ENCODE measurements at places on chromosomes 5 and 9. TPM values are rescaled to one million over a fixed set of nuclear protein-coding genes. Genes with fewer than 3 reads are reported as not detected.

DNA sequence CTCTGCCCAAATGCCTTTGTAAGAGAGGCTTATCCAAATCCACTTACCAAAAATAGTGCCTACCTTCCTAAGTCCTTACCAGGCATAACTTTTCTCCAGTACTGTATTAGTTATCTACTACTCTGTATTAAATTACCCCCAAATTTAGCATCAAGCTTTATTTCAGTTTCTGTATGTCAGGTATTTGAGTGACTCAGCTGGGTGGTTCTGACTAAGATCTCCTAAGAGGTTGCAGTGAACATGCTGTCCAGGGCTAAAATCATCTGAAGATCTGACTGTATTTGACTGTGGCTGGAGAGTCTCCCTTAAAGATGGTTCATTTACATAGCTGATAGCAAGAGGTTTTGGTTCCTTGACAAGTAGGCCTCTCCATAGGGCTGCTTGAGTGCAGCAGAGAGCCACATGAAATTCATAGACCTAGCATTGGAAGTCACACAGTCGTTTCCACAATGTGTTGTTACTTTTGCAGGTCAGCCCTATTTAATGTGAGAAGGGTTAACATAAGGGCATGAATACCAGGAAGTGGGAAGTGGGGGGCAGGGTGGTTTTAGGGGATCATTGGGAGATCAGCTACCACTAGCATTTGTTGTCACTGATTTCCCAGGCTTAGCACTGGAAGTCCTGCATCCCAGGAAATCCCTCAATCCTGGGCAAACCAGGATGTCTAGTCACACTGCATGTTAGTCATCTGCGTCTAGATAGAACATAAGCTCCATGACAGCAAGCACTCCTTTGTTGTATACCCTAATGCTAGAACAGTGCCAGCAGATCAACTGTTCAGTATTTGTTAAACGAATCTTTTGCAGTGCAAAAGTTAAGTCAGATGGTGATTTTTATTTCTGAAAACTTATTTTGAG lies 2.0 kb upstream of the ZNF622 start:
- H3K27me3 ChIP-seq, result no peaks in the 10 kb centered on the region
- H3K27ac ChIP-seq, result no peak overlapping the region
- DNase-seq, result no peak
- H3K4me1 ChIP-seq, result peaks cover 20% of the 10 kb centered on the region

GRCh38 chr5:60651872-60652620 lies 47.9 kb downstream of the DEPDC1B start:
- H3K4me1 ChIP-seq, result no peaks in the 10 kb centered on the region
- no peaks in the 10 kb centered on the region for H3K27me3 ChIP-seq
- no peak overlapping the region for H3K4me3 ChIP-seq

- DNase-seq, result no peak
- H3K4me3 ChIP-seq, result no peak overlapping the region
- no peaks in the 10 kb centered on the region for H3K27me3 ChIP-seq
- H3K27ac ChIP-seq, result no peak overlapping the region
- no peaks in the 10 kb centered on the region for H3K36me3 ChIP-seq
- H3K4me1 ChIP-seq, result no peaks in the 10 kb centered on the region
Measured at GRCh38 chr5:7638456-7638855, 212.5 kb downstream of the CFAP90 start.

DNA sequence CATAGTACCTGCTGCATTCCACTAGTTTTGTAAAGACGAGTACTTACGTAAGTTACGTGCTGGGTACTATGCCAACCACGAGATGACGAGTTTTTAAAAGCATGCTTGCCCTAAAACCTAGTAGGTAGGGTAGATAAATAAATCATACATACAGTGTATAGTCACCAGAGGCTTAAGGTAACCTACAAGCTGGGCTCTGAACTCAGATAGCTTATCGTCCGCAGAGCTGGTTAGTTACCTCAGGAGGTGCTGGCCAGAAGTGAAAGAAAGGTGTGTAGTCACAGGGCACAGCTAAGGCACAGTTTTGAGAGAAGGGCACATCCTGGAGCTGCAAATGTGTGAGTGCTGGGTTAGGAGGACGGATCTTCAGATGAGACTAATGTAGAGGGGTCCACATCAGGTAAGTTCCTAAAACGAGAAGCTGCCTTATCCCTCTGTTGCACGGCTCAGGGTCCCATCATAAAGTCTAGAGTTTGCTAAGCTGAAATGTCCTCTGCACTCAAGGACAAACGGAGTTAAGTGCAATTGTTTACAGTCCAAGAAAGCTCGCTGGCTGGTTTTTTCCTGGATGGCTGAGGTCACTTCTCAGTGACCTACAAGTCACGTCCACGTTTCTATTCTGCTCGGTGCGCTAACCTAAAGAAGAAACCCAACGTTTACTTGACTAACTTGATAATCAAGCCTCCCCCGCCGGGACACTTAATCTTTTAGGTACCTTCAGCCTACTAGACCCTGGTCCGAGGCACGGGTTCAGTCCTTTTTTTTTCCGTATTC lies 1.1 kb upstream of the SNX24 start:
- DNase-seq, result no peak
- H3K4me3 ChIP-seq, result peak overlapping the region; percentile 98
- peak overlapping the region; percentile 91 for H3K27ac ChIP-seq

FAM163B gene
- total RNA-seq, result not detected

DNA sequence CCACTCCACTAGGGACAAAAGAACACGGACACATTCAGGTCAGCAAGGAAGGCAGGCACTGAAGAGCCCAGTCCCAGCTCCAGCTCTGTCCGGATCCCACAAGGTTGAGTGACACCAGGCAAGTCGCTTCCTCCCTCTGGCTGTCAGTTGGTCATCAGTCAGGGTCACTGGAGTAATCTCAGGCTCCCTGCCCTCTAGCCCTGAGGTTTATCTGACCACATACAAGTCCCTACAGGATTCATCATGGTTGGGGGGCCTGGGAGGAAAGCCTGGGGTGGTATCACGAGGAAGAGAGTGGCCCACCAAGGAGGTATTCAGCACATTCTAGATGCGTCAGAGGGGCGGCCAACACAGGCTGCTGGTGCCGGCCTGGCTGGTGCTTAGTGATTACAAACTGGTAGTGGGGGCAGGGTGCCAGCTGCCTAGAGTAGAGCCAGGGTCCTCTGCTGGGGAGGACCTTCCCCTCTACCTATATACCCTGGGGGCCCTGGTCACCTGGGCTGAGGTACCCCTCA lies 81.5 kb downstream of the SHB start:
- H3K4me3 ChIP-seq, result no peak overlapping the region
- no peaks in the 10 kb centered on the region for H3K27me3 ChIP-seq
- no peak overlapping the region for H3K27ac ChIP-seq
- no peaks in the 10 kb centered on the region for H3K4me1 ChIP-seq

DNA sequence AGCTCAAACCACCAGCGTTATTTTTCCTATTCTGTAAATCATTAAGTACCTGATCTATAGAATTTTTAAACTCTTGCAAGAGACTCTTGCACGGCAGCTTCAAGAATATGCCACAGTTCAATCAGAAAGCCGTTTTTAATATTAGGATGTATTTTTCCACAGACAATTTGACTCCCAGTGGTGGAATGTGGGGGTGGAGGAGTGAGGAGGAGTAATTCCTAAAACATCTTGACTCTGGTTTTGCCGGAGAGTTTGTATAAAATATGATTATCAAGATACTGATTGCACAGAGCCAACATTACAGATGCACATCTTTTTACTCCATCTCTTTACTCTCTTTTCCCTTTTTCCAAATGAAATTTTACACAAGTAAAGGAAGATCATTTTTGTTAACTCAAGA lies 288.3 kb downstream of the ENC1 start:
- no peaks in the 10 kb centered on the region for H3K36me3 ChIP-seq
- no peak overlapping the region for H3K27ac ChIP-seq
- no peak overlapping the region for H3K4me3 ChIP-seq

NUTM2G gene
- not detected for total RNA-seq

PTPDC1 gene
- 12.0 TPM for total RNA-seq

GRCh38 chr9:125494653-125494915 lies 212.4 kb downstream of the MAPKAP1 start:
- H3K4me1 ChIP-seq, result no peaks in the 10 kb centered on the region
- H3K27ac ChIP-seq, result no peak overlapping the region
- no peak for DNase-seq
- H3K27me3 ChIP-seq, result no peaks in the 10 kb centered on the region

PDCD1LG2 gene
- total RNA-seq, result 8.0 TPM

GDNF gene
- total RNA-seq, result not detected

GRCh38 chr9:33452828-33453271 lies 5.5 kb upstream of the AQP3 start:
- H3K36me3 ChIP-seq, result no peaks in the 10 kb centered on the region
- H3K27me3 ChIP-seq, result no peaks in the 10 kb centered on the region
- no peak overlapping the region for H3K27ac ChIP-seq
- DNase-seq, result peak; percentile 60

C9orf153 gene
- 0.80 TPM for total RNA-seq

- DNase-seq, result no peak
- H3K27ac ChIP-seq, result no peak overlapping the region
- no peak overlapping the region for H3K4me3 ChIP-seq
- H3K4me1 ChIP-seq, result no peaks in the 10 kb centered on the region
Measured at GRCh38 chr9:20364959-20365358, 257.3 kb downstream of the MLLT3 start.

DNA sequence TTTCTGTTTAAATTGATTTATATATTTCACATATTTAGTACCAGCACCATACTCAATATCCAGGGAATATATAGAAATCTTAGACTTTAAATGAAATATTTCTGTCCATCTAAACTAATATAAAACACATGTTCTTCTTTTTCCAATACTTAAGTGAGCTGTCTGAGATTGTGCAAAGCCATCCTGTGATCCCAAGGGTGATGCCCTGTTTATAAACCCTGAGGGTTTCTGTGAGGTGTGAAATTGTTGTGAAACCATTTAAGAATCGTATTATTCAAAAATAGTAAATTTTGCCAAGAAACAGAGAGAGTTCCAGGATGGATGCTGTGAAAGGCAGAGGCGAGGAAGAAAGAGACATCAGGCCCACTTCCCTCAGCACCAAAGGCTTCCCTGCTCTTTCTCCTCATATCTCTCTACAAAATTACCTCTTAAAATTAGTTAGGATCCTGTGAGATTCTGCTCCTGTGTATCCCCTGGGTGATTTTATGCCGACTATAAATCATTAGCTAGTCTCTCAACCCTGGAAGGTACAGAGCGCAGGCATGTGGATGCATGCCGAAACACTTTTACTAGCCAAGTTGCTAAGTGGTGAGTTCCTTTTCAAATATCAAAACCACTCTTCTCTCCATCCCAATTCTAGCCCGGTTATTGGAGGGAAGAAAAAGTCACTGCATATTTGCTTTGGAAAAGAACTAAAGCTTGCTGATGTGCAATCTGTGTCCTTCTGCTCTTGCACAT lies 183.0 kb downstream of the GLIS3 start:
- H3K27ac ChIP-seq, result no peak overlapping the region
- H3K36me3 ChIP-seq, result no peaks in the 10 kb centered on the region
- no peak for DNase-seq
- H3K27me3 ChIP-seq, result no peaks in the 10 kb centered on the region
- H3K4me1 ChIP-seq, result no peaks in the 10 kb centered on the region

SPINK13 gene
- total RNA-seq, result not detected

TERT gene
- under 0.01 TPM for total RNA-seq

DNA sequence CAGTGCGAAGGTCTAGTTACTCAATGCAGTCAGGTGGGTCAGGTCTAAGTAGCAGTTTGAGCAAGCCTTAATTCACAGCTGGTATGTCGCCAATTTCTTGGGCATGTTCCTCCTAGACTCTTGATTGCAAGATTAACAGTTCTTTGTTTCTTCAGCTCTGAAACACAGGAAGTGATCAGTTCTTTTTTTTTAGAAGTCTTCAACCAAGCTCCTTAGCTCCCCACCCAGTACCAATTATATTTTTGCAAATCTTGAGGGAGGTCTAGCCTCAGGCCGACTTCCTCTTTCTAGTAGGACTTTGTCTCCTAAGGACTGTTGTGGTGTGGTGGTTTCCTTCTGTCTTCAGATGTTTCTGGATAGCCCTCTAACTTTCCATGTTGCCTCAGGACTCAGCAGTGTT lies 2054.2 kb downstream of the MAT2B start:
- H3K27me3 ChIP-seq, result no peaks in the 10 kb centered on the region
- H3K4me1 ChIP-seq, result no peaks in the 10 kb centered on the region
- DNase-seq, result no peak
- H3K4me3 ChIP-seq, result no peak overlapping the region
- H3K27ac ChIP-seq, result no peak overlapping the region

DNA sequence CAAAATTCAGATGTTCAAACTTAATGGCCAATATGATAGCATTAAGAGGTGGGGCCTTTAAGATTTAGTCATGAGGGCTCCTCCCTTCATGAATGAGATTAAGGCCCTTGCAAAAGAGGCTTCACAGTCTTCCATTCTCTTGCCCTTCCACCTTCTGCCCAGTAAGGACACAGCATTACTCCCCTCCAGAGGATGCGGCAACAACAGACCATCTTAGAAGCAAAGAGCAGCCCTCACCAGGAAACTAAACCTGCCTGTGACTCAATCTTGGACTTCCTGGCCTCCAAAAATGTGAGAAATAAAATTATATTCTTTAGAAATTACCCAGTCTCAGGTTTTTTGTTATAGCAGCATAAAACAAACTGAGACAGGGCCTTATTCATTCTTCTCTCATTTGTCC lies 8.2 kb downstream of the AP3B1 start:
- H3K4me1 ChIP-seq, result no peaks in the 10 kb centered on the region
- H3K36me3 ChIP-seq, result no peaks in the 10 kb centered on the region
- H3K27me3 ChIP-seq, result no peaks in the 10 kb centered on the region
- no peak for DNase-seq
- H3K4me3 ChIP-seq, result no peak overlapping the region
- H3K27ac ChIP-seq, result no peak overlapping the region

GRCh38 chr5:132098621-132099020 lies 25.0 kb downstream of the CSF2 start:
- H3K4me3 ChIP-seq, result no peak overlapping the region
- H3K27ac ChIP-seq, result no peak overlapping the region
- no peaks in the 10 kb centered on the region for H3K27me3 ChIP-seq
- no peak for DNase-seq

- no peaks in the 10 kb centered on the region for H3K27me3 ChIP-seq
- no peak overlapping the region for H3K4me3 ChIP-seq
- H3K27ac ChIP-seq, result peak overlapping the region; percentile 35
Measured at GRCh38 chr5:124739634-124740025, 6.8 kb downstream of the ZNF608 start.

Measured in breast epithelium (tissue), 4 donors.